ENCODE measurements at places on chromosomes 11 and 22.

GRCh38 chr11:131932584-131933325 is 562.3 kb downstream of the NTM start:
- DNase-seq: peak; percentile 9

GRCh38 chr22:37205046-37205445 is 7.2 kb downstream of the SSTR3 start:
- no peak for DNase-seq

GRCh38 chr22:49749227-49749626 is 78.4 kb downstream of the BRD1 start:
- no peak for DNase-seq

- DNase-seq: no peak
Measured at GRCh38 chr22:29702000-29702930, 17.5 kb upstream of the CABP7 start.

DNA sequence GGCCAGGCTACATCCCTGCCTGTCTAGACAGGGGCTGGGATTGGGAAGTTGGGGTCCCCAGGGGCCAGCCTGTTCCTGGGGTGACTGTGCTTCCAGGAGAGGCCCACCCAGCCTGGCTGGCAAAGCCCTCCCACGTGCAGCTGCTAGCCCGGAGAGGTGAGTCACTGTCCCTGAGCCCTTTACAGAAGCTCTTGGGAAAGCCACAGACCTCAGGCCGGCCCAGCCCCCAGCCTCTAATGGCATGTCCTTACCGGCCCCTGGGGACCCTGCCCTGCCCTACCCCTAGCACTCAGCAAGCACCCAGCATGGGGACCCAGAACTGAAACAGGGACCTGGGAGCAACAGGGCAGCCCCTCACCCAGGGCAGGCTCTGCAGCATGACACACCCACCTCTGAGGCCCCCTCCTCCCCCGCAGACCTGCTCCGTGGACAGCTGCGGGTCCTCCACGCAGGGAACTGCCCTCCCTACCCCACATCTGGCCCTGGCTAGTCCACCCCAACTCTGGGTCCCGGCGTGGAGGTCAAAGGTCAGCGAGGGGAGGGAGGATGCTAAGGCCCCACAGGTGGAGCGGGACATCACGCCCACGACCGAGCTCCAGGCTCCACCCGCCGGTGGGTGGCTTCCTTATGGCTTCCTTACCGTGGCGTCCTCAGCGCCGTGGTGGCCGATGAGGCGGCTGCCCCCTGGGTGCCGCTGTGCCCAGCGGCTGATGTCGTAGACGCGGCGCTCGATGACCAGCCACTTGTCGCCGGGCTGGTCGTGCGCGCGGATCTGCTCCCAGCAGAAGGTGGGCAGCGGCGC is 615 bp downstream of the FADS3 start:
- DNase-seq: no peak

DNA sequence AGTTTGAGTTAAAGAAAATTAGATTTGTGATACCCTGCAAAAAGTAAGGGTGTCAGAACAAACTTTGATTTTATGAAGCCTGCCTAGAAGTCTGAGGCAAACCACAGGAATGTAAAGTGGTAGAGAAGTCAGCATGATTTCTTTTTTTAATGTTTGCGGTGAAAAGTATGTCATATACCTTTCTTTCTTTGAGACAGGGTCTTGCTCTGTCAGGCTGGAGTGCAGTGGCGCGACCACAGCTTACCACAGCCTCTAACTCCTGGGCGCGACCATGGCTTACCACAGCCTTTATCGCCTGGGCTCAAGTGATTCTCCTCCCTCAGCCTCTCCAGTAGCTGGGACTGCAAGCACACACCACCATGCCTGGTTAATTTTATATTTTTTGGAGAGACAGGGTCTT is 4.7 kb downstream of the API5 start:
- no peak for DNase-seq

DNA sequence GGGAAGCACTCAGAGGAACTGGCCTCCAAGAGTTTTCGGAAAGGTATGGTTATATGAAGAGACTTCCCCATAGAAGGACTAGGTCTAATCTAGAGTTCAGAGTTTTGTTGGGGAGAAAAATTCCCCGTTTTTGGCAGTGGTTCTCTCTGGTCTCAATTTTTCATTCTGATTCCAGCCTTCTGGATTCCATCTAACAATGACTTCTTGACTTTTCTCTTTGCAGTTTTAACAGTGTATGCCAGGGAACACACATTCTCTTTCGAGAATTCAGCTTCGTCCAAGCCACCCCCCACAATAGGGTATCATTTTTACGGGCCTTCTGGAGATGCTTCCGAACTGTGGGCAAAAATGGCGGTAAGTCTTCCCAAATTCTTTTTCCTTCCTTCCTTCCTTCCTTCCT is 115.6 kb downstream of the CSTPP1 start:
- no peak for DNase-seq

GRCh38 chr11:61056981-61057380 is 45.3 kb upstream of the CD5 start:
- DNase-seq: no peak

DNA sequence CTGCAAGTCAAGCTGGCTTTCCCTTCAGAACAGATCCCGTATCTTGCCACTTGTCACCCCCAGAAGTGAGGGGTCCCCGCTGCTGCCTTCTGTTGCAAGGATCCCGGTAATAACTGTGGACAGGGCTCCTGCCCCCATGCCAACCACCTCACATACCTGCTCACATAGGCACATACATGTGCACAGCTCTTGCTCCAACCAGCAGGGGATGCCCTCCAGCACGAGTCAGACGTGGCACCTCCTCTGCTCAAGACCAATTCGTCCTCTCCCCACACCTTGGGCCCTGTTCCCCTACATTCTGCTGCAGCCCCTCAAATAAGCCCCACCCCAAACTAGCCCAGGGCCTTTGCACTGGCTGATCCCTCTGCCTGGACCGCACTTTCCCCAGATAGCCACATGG is 163.3 kb downstream of the CRYBB2 start:
- DNase-seq: no peak

- no peak for DNase-seq
Measured at GRCh38 chr11:45264839-45265515, 21.2 kb downstream of the SYT13 start.

- no peak for DNase-seq
Measured at GRCh38 chr22:29574762-29575450, 6.0 kb downstream of the NIPSNAP1 start.

DNA sequence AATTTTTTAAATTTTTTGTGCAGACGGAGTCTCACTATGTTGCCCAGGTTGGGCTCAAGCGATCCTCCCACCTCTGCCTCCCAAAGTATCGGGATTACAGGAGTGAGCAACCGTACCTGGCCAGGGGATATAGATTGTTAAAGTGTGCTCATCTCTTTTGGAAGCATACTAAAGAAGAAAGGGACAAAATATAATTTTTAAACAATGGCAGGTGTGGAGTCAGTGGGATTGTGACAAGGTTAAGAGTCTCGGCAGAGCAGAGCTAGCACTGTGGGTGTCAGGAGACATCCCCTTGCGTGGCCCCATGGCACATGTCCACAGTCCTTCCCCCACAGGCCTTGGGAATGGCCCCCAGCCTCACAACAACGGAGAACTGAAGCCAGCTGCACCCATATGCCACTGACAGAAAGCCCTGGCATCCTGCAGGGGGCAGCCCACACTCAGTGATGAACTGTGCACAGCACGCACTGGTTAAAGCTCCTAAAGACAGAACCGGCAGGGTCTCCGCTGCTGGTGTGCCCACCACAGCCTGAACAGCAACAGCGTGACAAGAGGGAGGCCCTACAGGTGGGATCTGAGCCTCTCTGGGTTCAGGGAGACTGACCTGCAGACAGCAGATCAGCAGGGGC is 29.9 kb downstream of the SERPIND1 start:
- DNase-seq: no peak

GRCh38 chr11:130168105-130168504 is 8.5 kb downstream of the ST14 start:
- DNase-seq: no peak

- no peak for DNase-seq
Measured at GRCh38 chr22:43850529-43850928, 11.8 kb downstream of the SULT4A1 start.

DNA sequence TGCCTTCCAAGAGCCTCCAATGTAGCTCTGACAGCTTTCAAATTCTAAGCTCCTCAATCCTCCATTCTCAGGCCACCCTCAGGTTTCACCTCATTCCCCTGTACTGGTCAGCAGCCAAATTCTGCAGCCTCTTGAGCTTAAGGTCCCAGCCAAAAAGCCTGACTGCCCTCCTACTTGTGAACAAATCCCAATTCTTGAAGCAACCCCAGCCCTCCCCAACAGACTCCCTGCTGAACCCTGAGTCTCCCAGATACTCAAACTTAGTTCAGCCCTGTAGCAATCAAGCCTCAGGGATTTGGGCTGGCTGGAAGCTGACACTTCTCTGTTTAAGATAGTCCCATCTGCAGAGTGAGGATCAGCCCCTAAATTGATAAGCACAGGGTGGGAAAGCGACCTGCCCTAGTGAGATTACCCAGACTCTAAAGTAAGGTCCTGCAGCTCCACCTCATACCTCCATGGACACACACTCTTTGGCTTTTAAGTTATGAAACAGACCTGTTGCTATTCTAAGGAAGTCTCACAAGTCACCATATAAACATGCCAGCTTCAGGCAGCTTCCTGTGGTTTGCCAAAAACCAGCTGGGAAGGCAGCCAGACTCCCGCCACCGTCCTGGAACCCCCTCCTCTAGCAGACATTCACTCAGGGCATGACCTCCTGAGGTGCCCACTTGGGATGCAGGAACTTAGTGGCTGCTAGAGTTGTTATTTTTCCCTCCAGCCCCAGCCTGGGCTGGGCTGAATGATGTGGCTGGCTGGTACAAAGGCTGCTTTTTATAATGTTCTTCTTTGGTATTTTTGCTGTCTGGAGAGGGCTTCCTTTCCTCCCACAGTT is 82.5 kb upstream of the PICALM start:
- no peak for DNase-seq

DNA sequence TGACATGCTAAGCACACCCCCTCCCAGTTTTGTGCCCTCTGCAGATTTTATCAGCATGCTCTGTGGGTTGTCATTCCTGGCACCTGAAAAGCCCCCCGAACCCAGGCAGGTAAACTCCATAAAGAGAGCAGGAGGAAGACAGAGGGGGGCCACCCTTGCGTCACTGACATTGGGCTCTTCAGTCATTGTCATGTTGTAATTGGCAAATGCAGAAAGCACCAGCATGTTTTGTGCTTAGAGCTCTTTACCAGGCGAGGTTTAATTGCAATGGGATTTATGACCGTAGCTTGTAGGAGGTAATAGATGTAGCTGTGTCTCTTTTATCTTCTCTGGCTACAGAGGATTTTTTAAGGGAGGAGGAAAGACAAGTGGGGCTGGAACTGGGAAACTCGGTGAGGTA is 201.7 kb downstream of the GRIK4 start:
- no peak for DNase-seq

- peak; percentile 33 for DNase-seq
Measured at GRCh38 chr11:94519478-94520084, 7.3 kb downstream of the C11orf97 start.

Data from NCI-H748 treated with DMSO at 0.1 percent for 48 hours (cell line).